ENCODE measurements at places on chromosomes 3 and 15.

- no peak for DNase-seq
These were observed 18.4 kb upstream of the LRRK1 start for GRCh38 chr15:100900795-100901169.

GRCh38 chr3:38121832-38122461 is 15.0 kb downstream of the ACAA1 start:
- no peak for DNase-seq

DNA sequence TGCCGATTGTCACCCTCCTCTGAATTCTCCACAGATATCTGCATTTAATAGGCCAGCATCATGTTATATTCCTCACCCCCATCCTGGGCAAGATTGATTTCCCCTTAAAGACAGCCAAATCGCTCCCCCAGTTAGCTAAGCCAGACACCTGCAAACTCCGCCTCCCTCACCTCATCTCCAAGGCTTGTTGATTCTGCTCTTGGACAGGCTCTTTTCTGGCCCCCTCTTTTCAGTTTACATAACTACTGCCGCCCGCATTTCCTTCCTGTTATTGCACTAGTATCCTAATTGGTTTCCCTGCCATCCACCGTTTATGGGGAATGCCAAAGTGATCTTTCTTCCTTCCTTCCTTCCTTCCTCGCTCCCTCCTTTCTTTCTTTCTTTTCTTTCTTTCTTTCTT is 214.7 kb upstream of the MRPL3 start:
- DNase-seq = no peak

- no peak for DNase-seq
These were observed 6.2 kb upstream of the CEP70 start for GRCh38 chr3:138600100-138600745.

DNA sequence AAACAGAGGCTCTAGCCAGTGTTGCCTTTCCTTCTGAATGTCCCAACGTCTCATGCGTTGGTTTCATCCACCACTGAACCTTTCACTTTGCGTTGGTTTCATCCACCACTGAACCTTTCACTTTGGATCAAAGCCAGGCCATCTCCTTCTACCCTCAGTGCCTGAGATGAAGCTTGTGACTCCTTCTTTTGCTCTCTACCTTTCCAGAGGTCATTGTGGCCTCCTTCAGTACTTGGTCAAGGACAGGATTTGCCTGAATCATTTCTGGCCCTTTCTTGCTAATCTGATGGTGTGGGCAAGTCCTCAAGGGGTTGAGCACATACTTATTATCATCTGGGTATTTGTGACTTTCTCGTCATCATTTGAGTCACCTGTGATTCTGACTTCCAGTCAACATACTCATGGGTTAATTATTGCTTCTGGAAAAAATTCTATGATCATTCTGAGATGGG is 50.0 kb downstream of the SELENOT start:
- DNase-seq = no peak

DNA sequence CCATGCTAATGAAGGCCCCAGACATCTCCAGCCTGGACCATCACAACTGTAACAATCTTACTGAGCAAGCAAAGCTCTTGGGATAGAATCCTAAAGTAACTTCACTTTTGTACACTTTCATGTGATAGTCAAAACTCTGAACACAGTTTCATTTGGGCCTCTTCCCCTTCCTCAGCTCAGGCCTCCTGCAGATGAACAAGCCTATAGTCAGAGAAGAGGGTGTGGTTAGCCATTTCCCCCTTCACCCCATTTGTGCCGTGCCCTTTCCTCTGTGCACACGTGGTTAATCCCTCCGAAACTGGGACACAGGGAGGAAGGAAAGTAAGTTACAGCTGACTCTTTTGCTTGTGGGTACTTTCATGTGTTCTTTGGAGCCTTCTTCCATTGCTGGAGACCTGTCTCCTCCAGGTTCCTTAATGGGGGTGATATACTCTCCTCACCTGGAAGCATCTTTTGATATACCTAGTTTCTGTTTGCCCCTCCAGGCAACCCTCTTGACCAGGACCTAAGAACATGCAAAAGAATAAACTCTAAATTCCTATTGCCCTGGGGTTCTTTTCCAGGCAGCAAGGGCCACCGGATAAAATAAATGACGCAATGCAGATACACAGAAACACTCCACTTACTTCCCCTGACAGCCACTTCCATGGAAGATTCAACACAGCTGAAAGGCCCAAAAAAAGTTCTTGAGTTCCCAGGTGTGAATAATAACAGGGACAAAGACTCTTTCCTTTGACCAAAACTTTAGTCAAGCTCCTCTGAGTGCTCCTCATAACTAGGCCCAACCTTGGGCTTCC is 29.6 kb upstream of the CSTA start:
- no peak for DNase-seq

- DNase-seq = no peak
These were observed 181.1 kb downstream of the MYRIP start for GRCh38 chr3:39990532-39990931.

DNA sequence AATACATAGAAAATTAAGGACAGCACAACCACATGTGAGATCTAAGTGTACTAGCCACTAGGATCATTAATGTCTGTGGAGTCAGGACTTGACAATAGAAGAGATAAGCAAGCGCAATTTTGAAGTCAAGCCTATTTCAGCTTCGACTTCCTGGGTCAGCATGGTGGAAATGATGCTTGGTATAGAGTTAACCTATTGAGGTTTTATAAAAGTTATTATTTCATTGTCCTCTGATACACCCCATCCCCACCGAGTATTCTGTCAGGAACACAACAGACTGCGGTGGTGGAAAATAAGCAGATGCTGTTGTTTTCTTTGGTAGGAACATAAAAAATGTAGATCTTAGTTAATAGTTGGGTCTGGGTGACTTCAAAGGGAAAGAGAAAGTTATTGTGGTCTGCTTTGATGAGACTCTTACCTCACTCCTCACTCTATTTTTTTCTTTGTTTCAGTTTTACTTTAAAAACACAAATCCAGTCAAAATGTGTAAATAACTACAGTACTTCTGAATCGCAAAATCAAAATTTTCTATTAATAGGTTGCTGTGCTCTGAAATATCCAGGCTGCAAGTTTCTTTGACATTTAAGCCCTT is 82.1 kb downstream of the IL5RA start:
- no peak for DNase-seq

DNA sequence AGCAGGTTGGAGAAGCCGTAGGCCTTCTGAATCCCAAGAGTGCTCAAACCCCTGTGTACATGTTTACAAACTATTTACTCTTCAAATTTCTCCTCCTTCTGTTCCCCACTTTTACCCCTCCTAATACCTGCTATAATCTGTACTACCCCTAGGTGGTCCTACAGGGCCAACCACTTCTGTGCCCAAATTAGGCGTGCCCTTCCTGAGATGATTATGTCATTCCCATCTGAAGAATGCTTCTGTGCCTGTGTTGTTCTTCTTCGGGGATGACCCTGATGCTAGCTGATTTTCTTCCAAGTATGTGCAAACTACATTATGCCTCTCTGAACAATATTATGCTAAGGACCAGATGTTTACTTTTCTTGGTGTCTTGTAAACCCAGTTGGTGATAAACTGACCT is 20.5 kb downstream of the RBP2 start:
- DNase-seq = no peak

DNA sequence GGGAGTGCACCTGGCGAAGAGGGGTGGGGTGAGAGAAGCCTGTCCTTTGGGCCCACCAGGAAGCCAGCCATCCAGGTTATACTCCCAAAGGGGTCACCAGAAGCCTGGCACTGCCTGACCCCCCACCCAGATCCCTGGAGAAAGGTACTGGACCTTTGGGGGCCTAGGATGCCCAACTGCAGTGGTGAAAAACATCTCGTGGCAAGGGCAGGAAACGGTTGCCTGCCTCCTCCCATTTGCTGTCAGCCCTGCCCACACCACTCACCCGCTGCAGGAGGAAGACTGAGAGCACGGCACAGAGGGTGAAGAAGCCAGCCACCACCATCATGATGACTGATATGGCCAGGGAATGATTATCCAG is 2.2 kb upstream of the ULK3 start:
- DNase-seq = no peak

DNA sequence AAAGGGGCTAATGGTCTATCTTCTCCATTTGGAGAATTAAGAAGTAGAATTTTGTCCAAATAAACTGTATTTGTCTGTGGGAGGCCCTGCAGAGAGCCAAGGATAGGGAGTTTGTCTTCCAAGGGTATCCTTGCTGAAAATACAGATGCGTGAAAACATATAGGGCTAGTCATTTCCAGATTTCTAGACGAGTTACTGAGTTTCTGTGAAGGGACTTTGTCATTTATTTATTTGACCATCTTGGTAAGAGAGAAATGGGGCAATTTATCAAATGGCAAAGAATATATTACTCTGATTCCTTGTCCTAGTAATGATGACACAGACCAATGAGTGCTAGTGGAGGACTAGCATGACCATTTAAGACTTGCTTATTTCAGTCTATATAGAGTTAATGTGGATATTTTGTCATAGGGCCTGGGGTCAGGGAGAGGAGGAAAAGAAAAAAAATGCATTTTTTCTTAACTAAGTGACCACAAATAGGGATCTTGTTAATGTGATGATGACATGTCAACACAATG is 376.6 kb upstream of the ONECUT1 start:
- no peak for DNase-seq

DNA sequence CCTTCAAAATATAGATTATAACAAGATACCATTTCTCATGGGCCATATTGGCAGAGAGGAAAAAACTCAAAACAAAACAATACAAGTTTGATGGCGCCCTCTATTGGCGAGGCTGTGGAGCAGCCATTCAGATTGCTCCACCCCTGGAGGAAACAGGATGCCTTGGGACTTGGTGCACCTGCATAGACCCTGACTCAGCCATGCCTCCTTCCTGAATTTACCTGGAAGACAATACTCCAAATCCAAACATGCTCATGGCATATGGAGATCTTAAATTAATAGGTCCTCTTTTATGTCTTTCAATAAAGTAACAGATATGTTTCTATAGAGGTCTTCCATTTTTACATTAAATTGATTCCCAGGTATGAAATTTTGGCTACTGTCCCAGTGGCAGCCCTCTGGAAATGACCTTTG is 90.0 kb downstream of the APBA2 start:
- no peak for DNase-seq

DNA sequence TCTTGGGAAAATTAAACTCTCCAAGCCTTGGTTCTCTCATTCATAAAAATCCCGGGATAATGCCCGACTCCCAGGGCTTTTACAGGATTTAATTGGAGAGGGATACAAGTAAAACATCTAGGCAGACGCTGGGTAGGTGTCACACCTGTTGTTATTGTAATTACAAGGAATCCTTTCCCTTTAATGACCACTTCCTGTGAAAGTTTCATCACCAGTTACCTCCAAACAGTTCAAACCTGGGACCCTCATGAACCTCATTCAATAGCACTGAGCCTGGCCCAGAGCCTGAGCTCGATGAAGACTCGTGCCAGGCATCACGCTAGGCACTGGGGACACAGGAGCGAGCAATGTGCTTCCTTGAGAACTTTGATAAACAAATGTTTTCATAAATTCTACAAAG is 2.1 kb upstream of the RYK start:
- DNase-seq = no peak
